ENCODE measurements at places on chromosomes 2 and 18. TPM values are rescaled to one million over a fixed set of nuclear protein-coding genes. Genes with fewer than 3 reads are reported as not detected.

The TLX2 gene
- polyA plus RNA-seq, result 0.06 TPM

The POU3F3 gene
- 0.02 TPM for polyA plus RNA-seq

The PRSS56 gene
- polyA plus RNA-seq, result 0.03 TPM

The ANKRD44 gene
- polyA plus RNA-seq, result 1.4 TPM

The IL36G gene
- 0.06 TPM for polyA plus RNA-seq

The TP53I3 gene
- polyA plus RNA-seq, result 36.3 TPM

The RAB3GAP1 gene
- 7.3 TPM for polyA plus RNA-seq

The IMPACT gene
- 31.1 TPM for polyA plus RNA-seq

The CNOT9 gene
- polyA plus RNA-seq, result 64.3 TPM

Data from H1 (cell line).